AG09319 (cell line): ENCODE measurements at places on chromosomes 5 and 9.
A peak's percentile ranks its signal among the peaks of the same experiment; 100 is the strongest.

- DNase-seq = no peak
Observed at GRCh38 chr5:22470408-22470807, 382.7 kb downstream of the CDH12 start.

DNA sequence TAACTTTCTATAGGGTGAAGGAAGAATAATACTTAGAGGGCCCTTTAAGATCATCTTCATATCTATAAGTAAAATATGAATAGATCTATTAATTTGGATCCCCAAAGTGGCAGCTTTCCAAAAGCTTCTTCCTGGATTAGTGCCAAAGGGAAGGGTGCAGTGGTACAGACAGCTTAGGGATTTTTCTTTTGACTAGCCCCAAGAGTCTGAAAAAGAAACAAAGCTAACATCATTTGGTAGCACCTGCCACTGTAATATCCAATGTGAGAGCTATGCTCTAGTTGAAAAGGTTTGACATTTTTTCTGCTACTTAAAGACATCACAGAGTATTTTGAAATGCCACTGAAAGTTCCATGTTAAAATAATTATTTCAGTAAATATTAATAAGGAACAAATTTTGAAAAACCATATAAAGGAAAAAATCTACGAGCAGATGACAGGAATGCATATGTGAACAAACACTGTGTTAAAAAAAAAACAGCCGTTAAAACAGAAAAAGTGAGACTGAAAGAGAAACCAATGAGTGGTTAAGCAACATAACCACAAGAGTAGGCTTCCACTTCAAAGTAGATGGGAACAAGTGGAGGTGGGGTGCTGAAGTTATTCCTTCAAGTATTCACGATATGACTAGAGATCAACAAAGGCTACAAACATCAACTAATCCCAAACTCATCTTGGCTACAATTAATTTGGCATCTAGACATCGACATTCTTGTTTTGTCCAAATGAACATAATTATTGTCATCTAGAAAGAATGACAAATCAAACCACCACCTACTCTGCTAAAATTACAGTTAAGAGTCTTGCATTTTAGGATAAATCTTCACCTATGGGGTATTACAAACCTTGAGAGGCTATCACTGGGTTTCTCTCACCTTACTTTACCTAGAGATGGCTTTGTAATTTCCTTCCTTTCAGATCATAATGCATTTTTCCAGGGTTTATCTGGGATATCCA, 137.5 kb downstream of the CPLANE1 start:
- DNase-seq = no peak

DNA sequence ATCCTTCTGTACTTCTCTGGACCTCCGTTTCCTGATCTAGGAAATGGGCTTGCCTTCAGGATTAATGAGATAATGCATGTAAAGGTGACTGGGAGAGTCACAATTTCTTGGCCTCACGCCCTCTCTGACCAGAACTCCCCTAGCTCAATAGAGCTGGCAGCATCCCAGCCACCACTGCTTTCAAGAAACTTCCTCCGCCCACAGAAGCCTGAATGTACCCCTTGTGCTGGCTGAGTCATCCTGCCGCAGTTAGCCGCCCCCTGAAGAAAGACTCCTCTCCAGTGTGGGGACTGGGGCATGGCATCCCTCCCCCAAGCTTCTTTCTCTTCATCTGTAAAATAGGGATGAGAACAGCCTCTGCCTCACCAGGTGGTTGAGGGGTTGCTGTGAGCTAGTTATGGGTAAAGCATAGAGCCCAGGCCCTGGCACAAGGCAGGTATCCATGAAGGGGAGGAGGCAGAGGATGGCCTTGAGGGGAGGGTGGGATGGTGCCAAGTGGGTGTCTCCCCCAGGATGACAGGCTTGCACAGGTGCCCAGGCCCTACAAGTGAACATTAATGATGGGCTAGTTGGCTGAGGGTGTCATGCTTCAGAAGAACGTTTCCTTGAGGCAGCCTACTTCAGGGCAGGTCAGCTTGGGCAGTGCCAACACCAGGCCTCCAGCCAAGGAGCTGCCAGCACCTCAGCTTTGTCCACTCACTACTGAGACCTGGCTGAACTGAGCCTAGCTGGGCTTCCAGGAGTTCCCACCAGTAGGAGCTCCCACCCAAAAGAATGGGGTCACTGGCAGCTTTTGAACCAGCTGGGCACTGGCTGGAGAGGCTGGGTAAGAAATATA, 3.4 kb downstream of the PDLIM4 start:
- peak; percentile 43 for DNase-seq

DNA sequence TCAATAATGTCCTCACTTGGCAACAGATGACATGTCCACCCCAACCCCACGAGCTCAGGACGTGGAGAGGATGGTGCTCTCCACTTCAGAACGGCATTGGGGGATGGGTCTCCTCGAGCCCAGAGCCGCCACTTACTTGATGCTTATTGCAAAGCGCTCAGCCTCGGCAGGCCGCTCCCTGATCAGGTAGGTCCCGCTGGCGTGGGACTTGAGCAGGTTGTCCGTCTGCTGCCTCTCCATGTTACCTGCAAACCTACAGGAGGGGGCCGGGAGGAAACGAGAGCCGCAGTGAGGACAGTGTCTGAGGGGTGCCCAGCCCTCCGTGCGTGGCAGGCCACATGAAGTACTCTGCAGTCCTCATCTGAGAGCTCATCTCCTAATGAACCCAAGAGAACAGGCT, 36.6 kb upstream of the SARDH start:
- no peak for DNase-seq

DNA sequence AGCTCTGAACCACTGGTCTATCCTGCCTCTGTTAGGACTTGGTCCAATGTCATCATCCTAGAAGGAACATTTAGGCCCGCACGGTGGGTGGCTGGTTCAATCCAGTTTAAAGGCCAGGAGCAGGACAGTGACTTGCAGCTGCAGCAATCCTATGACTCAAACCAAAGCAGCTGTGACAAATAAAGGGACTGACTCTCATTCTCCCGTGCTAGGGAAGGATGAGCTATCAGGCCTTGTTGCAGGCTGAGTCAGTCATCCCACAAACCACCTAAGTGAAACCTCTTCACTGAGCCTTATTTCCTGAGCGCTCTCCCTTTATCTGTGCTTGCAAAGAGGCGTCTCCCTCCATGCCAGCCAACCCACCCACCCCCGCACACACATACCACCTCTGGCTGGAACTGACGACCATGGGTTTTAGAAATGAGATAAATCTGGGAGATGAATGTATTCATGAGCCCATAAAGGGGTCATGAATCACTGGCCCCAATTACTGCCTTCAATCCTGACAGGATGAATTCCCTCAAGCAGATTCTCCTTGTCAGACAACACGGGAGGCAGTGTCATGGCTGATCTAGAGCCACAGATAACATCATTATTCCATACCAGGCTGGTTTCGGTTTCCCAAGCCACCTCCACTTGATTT, 93.4 kb downstream of the KCNIP1 start:
- DNase-seq = no peak

DNA sequence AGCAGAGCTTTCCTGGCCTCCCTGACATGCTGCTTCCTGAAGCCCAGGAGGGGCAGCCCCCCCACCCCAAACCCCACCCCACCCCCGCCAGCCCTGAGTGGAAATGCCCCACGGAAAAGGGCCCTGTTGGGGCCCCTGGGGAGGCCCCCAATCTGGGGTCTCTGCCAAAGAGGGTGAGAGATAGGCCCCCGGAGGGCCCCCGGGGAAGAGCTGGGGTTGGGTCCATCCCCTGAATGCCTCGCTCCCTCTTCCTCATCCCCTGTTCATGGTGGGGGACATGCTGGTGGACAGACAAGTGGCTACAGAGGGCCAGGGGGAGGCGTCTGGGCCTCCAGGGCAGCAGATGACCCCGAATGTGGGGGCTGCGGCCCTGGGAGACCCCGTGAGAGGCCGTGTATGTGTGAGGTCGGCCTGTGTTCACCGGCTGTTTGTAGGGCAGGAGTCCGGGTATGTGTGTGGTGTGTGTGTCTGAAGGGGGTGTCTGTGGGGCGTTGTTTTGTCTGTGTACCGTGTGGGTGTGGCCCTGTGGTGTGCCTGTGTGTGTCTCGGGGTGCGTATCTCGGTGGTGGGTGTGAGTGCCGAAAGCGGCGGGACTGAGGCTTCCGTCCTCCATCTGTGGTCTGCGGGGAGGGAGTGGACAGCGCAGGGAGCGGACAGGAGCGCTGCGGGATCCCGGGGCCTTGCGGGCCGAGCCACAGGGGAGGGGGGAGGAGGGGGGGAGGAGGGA, 11.3 kb downstream of the C9orf50 start:
- DNase-seq = no peak

DNA sequence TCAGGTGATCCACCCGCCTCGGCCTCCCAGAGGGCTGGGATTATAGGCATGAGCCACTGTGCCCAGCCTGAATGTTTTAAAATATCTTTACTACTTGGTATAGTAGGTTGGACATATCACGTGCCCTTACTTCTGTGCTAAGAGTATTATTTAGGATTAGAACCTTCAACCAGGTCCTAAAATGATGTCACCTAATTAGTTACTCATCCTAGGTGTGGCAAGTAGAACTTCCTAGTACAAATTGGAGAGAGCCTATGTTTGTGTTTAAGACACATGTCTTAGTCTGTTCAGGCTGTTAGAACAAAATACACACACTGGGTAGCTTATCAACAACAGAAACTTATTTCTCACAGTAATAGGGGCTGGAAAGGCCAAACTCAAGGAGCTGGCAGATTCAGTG, 51.5 kb downstream of the ZFAND5 start:
- no peak for DNase-seq

DNA sequence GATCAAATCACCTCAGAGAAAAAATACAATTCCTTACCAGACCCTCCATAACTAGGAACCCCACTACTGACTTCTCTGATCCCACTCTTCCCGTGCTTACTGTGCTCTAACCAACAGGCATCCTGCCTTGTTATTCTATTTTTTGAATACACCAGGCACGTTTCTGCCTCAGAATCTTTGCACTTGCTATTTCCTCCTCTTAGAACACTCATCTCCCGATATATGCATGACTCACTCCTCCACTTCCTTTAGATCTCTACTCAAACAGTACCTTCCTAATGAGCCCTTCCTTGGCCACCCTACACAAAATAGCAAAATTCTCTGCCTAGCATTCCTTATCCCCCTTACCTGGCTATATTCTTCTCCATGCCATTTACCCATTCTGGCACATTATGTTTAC, 43.9 kb downstream of the MAPKAP1 start:
- DNase-seq = no peak

DNA sequence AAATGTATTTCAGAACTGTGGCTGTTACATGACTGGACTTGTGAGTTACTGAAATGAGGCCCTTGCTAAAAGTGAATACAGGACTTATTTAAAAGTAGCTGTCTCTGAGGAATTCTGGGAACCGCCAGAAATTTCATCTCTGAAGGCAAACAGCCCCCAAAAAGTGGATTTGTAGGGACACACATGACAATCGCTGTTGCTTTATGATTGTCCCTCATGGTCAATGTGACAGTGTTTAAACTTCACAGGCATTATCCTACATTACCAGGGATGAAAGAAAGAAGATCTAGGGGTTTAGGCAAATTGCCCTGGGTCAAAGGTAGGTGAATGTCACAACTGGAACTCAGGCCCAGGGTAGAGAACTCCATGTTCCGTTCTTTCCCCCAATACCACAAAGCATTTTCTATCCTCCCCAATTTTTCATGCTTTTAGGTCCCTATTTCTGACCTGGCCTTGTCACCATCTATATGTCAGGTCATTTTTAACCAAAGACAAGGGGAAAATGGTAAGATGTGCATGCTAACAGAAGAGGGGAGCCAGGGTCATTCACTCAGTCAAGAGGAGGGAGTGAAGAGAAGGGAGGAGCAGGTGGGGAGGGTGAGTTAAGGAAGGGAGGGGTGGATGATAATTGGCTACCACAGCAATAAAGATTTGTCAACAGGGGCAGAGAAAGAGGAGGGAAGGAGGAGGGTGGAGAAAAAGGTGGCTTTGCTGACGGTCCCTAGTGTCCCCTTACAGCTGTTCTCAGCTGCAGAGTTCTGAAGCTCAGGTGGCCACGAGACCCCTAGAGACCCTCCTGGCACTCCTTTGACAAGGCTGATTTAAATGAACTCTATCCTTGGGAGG, 57.8 kb upstream of the GLRX start:
- no peak for DNase-seq

DNA sequence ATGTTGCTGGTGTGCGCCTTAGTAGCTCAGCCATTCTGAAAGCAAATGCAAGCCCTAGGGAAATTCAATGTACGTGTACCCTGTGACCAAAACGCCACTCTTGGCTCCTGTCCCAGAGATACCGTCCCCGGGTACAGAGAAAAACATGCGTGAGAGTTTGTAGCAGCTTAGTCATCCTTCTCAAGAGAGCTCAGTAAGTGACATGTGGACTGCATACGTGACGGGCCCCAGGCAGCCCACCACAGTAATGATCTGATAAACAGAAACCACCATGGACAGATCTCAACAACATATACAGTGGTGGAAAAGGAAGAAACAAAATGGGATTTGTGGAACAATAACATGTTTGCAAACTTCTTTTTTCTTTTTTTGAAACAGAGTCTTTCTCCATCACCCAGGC, 45.1 kb downstream of the S1PR3 start:
- DNase-seq = no peak

- DNase-seq = no peak
Observed at GRCh38 chr9:76245518-76245917, 148.7 kb downstream of the RFK start.

DNA sequence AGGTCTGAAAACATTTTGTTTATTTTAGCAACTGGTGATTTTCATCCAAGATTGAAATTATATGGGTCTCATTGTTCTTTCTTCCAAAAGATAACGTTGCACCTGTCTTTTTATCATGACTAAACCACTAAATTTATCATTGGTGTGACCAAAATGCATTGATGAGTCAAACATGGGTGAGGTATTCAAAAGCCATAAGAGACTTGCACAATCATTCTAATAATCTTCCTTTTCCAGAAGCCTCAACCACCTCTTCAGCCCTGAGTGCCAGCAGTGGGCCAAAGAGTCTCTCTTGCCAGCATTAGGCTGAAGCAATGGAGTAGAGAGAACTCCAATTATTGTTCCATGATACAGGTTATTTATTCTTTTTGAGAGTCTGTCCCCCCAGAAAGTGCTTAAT, 198.9 kb downstream of the LURAP1L start:
- DNase-seq = no peak

DNA sequence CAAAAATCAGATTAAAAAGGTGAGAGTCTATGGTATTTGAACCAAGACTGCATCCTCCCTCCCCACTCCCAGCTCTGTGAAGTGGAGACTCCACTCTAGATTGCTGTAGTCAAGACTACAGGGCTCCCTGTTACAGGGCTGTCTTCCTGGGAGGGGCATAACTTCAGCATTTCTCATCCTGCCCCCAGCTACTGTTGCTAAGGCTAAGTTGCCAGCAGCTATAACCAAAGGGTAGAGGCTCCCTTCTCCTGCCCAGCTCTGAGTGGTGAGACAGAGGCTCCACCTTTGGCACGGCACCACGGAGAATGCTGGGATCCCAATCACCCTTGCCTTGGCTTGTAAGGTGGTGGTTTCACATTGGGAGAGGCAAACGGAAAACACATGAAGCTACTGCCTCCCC, 39.2 kb upstream of the GCNT4 start:
- no peak for DNase-seq

- no peak for DNase-seq
Observed at GRCh38 chr9:603126-603525, 238.4 kb upstream of the DMRT1 start.

GRCh38 chr5:120449501-120449900, 14.6 kb upstream of the PRR16 start:
- no peak for DNase-seq
